ENCODE measurements at places on chromosomes 4 and X. TPM values are rescaled to one million over a fixed set of nuclear protein-coding genes. Genes with fewer than 3 reads are reported as not detected.
A peak's percentile ranks its signal among the peaks of the same experiment; 100 is the strongest.

GRCh38 chr4:7768736-7769135, 170.9 kb downstream of the AFAP1 start:
- peaks cover 17% of the 10 kb centered on the region for H3K36me3 ChIP-seq
- no peaks in the 10 kb centered on the region for H3K27me3 ChIP-seq

GRCh38 chr4:31089815-31090214, 369.6 kb downstream of the PCDH7 start:
- H3K4me3 ChIP-seq, result no peak overlapping the region
- H3K27me3 ChIP-seq, result no peaks in the 10 kb centered on the region
- no peaks in the 10 kb centered on the region for H3K36me3 ChIP-seq
- no peak overlapping the region for H3K27ac ChIP-seq
- H3K4me1 ChIP-seq, result peaks cover 56% of the 10 kb centered on the region

Gene PAGE2B
- not detected for total RNA-seq

DNA sequence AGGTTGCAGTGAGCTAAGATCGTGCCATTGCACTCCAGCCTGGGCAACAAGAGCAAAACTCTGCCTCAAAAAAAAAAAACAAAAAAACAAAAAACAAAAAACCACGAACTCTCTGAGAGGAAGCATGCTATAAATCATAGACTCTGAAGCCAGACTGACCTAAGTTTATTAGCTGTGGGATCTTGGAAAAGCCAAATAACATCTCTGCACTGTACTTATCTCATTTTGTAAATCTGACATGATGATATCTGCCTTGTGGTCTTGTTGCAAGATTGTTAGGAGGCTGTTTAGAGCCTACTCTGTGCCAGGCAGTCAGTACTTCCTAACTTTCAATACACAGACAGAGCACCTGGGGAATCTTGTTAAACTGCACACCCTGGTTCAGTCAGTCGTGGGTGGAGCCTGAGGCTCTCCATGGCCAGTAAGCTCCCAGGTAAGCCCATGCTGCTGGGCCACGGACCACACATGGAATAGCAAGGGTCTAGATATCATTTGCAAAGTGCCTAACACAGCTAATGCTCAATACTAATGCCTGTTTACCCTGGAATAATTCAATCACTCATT, 107.6 kb upstream of the SMIM10 start:
- no peak overlapping the region for H3K4me3 ChIP-seq
- H3K27ac ChIP-seq, result no peak overlapping the region
- no peaks in the 10 kb centered on the region for H3K36me3 ChIP-seq
- no peaks in the 10 kb centered on the region for H3K4me1 ChIP-seq

DNA sequence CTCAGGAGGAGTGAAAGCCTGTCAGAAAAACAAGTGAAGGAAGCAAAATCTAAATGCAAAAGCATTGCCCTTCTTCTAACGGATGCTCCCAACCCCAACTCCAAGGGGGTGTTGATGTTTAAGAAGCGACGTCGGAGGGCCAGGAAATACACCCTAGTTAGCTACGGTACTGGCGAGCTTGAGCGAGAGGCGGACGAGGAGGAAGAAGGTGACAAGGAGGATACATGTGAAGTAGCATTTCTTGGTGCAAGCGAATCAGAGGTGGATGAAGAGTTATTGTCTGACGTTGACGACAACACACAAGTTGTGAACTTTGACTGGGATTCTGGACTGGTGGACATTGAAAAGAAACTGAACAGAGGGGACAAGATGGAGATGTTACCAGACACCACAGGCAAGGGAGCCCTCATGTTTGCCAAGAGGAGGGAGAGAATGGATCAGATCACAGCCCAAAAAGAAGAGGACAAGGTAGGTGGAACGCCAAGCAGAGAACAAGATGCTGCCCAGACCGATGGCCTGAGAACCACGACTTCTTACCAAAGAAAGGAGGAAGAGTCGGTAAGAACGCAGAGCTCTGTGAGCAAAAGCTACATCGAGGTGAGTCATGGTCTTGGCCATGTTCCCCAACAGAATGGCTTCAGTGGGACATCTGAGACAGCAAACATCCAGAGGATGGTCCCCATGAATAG, 105.6 kb upstream of the MYOZ2 start:
- no peak for DNase-seq
- no peak overlapping the region for H3K4me3 ChIP-seq
- H3K27ac ChIP-seq, result no peak overlapping the region
- H3K36me3 ChIP-seq, result no peaks in the 10 kb centered on the region

DNA sequence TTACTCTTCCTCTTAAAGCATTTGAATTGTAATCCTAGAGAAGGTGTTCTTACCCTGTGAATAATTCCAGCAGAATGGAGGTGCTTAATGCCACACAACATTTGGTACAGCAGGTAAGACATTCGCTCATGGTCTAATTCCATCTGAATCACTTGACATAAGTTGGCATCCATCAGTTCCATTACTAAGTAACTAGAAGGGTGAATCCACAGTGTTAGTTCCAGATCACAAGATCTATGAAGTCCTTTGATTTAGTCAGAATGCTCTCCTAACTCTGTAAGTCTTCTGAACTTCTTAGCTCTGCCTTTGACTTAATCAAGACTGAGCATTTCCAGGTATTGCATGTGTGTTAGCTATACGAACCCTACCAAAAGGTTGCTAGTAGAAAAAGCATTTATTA, 258.0 kb downstream of the MAPK10 start:
- H3K4me1 ChIP-seq, result no peaks in the 10 kb centered on the region
- H3K27me3 ChIP-seq, result no peaks in the 10 kb centered on the region
- DNase-seq, result no peak
- no peaks in the 10 kb centered on the region for H3K36me3 ChIP-seq
- H3K4me3 ChIP-seq, result no peak overlapping the region

DNA sequence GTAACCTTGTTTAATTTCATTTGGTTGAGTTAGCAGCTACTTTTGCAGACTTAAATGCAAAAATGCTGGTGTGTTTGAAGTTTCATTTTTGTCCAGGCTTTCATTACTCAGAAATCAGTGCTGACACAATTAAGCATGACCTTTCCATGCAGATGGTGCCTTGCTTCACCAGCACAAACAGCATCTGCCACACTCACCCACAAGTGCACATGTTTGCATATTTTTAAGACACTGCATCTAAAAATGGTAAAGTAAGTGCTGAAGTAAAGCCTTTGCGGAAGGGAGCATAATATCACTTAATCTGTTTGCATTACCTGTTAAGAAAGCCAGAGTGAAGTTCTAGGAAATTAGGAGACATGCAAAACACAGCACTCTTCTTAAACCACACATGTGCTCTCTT, 7.3 kb upstream of the DAPP1 start:
- no peak overlapping the region for H3K4me3 ChIP-seq
- no peaks in the 10 kb centered on the region for H3K4me1 ChIP-seq
- no peak for DNase-seq
- no peak overlapping the region for H3K27ac ChIP-seq
- peaks cover 6% of the 10 kb centered on the region for H3K27me3 ChIP-seq
- H3K36me3 ChIP-seq, result no peaks in the 10 kb centered on the region

DNA sequence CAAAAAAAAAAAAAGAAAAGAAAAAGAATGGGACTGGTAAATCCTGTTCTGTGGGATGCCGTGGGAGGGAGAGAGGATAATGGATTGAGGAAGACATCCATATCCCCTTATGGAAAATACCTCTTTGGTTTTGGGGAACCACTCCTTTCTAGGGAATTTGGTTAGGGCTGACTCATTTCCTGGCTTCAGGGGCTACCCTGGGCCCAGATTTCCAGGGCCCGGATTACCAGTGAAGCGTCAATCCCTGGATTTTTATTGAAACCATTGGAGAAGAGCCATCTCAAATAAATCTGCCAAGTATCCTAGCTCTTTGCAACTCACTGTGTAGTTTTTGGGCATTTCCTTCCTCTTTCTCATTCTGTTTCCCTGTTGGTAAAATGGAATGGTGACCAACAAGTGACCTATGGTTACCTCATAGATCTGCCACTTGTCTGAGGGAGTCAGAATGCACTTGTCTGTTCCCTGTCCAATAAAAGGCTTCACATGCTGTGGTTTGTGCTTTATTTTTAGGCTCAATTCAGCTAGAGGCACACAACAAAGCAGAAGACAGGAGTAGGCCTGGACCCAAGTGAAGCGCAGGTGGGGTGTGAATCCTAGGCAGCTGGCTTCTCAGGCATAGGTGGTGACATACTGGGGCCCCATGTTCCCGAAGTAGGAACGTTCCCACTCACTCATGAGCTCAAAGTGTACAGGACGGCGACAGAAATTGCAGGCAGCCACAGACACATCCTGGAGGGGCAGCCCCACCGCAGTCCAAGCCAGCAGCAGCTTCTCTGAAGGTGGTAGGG, 8.6 kb downstream of the APEX2 start:
- peak; percentile 4 for DNase-seq
- no peaks in the 10 kb centered on the region for H3K4me1 ChIP-seq
- no peaks in the 10 kb centered on the region for H3K27me3 ChIP-seq
- peaks cover 6% of the 10 kb centered on the region for H3K36me3 ChIP-seq
- no peak overlapping the region for H3K4me3 ChIP-seq

Gene FAT4
- 31.3 TPM for total RNA-seq

Gene TMEM154
- total RNA-seq, result 2.3 TPM

Gene FRYL
- 43.1 TPM for total RNA-seq

GRCh38 chrX:19990151-19990555, 708 bp downstream of the BCLAF3 start:
- no peaks in the 10 kb centered on the region for H3K27me3 ChIP-seq
- peak overlapping the region; percentile 66 for H3K4me3 ChIP-seq
- DNase-seq, result peak; percentile 14
- no peaks in the 10 kb centered on the region for H3K36me3 ChIP-seq

Gene PCYT1B
- total RNA-seq, result 4.3 TPM

- no peak overlapping the region for H3K4me3 ChIP-seq
- H3K27ac ChIP-seq, result no peak overlapping the region
- no peak for DNase-seq
- H3K27me3 ChIP-seq, result no peaks in the 10 kb centered on the region
Measured at GRCh38 chr4:179919587-179919986, 2323.6 kb upstream of the TENM3 start.

GRCh38 chrX:98380106-98380505, 1496.4 kb downstream of the RPA4 start:
- no peak for DNase-seq
- no peak overlapping the region for H3K4me3 ChIP-seq
- H3K4me1 ChIP-seq, result no peaks in the 10 kb centered on the region
- H3K27me3 ChIP-seq, result no peaks in the 10 kb centered on the region
- no peaks in the 10 kb centered on the region for H3K36me3 ChIP-seq
- no peak overlapping the region for H3K27ac ChIP-seq

Gene MMRN1
- 0.11 TPM for total RNA-seq

DNA sequence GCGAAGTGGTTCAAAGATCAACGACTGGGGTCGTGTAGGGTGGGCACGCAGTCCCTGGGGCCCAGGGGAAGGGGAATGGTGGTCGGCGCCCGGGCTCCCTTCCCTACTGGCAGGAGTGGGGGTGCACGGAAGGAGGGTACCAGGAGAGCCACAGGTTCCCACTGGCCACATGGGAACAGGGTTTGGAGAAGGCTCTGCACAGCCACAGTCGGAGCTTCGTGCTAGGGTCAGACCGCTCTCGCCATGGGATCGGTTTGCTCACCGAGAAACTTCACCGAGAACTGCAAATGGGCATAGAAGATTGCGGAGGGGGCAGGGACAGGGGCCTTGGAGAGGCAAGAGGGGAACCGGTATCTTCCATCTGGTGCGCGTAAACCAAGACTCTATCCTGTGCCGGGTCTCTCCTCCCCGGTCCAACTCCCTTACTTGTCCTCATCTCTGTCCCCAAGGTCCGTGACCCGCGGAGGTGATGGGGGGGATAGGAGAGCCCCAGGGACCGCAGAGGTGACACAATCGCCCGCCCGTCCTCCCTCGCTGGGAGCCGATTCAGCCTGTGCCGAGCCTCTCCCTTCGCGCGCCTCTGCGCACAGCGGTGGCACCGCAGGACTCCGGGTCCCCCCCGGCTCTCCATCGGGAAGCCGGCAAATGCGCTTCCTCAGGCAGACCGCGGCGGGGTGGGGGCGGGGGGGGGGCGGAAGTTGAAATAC, 1.0 kb downstream of the SCD5 start:
- no peaks in the 10 kb centered on the region for H3K36me3 ChIP-seq
- H3K4me1 ChIP-seq, result no peaks in the 10 kb centered on the region
- no peaks in the 10 kb centered on the region for H3K27me3 ChIP-seq
- no peak overlapping the region for H3K27ac ChIP-seq
- peak overlapping the region; percentile 66 for H3K4me3 ChIP-seq

Gene CFAP47
- 1.8 TPM for total RNA-seq

GRCh38 chr4:62661821-62662220, 1461.7 kb downstream of the ADGRL3 start:
- no peaks in the 10 kb centered on the region for H3K4me1 ChIP-seq
- H3K4me3 ChIP-seq, result no peak overlapping the region
- no peaks in the 10 kb centered on the region for H3K36me3 ChIP-seq

GRCh38 chrX:78075787-78076389, 28.2 kb upstream of the PGK1 start:
- no peaks in the 10 kb centered on the region for H3K36me3 ChIP-seq
- no peak overlapping the region for H3K4me3 ChIP-seq
- no peaks in the 10 kb centered on the region for H3K4me1 ChIP-seq
- H3K27ac ChIP-seq, result no peak overlapping the region
- no peak for DNase-seq

- peaks cover 3% of the 10 kb centered on the region for H3K4me1 ChIP-seq
- no peak for DNase-seq
- no peaks in the 10 kb centered on the region for H3K27me3 ChIP-seq
- no peak overlapping the region for H3K27ac ChIP-seq
- no peaks in the 10 kb centered on the region for H3K36me3 ChIP-seq
- no peak overlapping the region for H3K4me3 ChIP-seq
Measured at GRCh38 chr4:147794787-147795413, 63.0 kb downstream of the ARHGAP10 start.

DNA sequence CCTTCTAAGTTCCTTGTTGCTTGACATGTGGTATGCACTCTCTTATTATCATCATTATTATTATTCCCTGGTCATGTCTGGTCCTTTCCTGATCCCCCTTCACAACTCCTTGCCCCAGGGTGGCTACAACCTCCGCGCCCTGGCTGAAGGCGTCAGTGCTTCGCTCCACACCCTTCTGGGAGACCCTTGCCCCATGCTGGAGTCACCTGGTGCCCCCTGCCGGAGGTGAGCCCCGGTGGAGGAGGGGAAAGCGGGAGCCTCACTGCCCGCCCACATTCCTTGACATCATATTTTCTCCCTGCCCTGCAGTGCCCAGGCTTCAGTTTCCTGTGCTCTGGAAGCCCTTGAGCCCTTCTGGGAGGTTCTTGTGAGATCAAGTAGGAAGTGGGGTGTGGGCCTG, 11.0 kb upstream of the ERAS start:
- H3K27me3 ChIP-seq, result no peaks in the 10 kb centered on the region
- no peaks in the 10 kb centered on the region for H3K4me1 ChIP-seq
- DNase-seq, result no peak
- no peaks in the 10 kb centered on the region for H3K36me3 ChIP-seq
- H3K27ac ChIP-seq, result no peak overlapping the region
- no peak overlapping the region for H3K4me3 ChIP-seq
